ENCODE measurements at places on chromosomes 7 and 10.

- DNase-seq, result no peak
Measured at GRCh38 chr10:1044964-1045363, 4.0 kb downstream of the IDI1 start.

GRCh38 chr7:25788371-25788770 lies 363.6 kb upstream of the NFE2L3 start:
- no peak for DNase-seq

DNA sequence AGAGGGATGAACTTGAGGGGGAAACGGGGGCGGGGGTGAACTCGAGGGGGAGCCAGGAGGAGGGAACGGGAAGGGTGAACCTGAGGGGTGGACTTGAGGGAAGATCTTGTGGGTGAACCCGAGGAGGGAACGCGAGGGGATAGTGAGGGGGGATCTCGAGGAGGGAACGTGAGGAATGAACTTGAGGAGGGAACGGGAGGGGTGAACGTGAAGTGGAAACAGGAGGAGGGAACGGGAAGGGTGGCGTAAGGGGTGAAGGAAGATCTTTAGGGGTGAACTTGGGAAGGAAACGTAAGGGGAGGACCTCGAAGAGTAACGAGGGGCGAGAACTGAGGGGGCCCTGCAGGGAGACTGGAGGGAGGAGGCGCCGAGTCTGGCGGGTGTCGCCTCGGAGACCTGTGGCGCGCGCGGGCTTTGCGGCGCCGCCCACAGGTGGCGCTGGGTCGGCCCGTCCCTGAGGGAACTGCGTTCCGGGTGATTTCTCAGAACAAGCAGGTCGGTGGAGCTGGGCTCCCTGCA lies 651 bp downstream of the MYO3A start:
- peak; percentile 43 for DNase-seq

DNA sequence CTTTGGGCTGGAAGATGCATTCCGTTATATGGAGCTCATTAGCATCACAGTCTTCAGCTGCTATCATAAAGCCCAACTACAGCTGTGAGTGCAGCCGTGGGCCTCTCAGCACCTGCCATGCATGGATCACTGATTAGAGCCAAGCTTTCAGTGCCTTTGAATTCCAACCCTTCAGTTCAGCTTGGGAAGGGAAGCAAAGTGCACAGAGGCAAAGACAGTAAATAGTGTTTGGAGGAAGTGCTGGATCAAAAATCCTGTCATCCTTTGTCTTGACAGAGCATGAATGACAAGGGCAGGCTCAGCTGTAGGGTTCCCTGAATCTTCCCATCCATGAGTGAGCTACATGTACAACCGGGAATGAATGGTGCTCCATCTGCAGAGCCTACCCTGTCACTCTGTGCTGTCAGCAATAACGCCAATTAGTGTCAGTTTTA lies 153.7 kb downstream of the DNAJB9 start:
- DNase-seq, result no peak

- peak; percentile 97 for DNase-seq
Measured at GRCh38 chr7:140238778-140239652, 62.2 kb upstream of the KDM7A start.

DNA sequence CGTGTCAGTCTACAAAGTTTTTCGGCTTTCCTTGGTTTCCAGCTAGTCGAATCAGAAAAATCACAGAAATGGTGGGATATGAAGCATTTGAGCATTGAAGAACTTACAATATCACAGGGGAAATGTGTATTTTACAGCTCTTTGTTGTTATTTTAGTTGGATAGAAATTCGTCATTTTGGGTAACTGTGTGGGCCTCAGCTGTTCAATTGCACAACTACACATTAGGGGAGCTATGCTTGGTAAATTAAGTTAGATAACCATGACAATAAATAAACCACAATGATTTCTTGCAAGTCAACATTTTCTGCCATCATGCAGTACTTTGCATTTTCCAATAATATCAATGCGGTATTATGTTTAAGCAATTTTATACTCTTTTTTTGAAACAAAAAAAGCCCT lies 80.4 kb upstream of the ANK3 start:
- no peak for DNase-seq

GRCh38 chr10:79477456-79477855 lies 32.0 kb upstream of the ZCCHC24 start:
- no peak for DNase-seq

GRCh38 chr10:60339757-60340156 lies 49.9 kb downstream of the ANK3 start:
- no peak for DNase-seq

DNA sequence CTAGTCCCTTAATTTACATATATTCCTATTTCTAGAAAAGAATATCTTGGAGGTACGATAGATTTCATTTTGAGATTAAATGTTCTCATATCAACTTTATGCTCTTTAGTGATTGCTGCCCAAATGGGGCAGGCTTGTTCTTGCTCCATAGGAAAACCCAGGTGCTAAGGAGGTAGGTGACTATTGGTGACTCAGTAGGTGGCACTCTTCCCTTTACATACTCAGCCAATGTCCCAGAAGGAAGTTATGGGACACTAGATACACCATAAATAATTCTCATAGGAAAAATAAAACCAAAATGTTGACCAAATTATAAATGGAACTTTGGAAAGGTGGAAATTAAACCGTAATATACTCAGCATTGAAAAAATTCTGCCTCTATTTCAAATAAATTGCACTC lies 4.0 kb downstream of the SKAP2 start:
- DNase-seq, result peak; percentile 16

DNA sequence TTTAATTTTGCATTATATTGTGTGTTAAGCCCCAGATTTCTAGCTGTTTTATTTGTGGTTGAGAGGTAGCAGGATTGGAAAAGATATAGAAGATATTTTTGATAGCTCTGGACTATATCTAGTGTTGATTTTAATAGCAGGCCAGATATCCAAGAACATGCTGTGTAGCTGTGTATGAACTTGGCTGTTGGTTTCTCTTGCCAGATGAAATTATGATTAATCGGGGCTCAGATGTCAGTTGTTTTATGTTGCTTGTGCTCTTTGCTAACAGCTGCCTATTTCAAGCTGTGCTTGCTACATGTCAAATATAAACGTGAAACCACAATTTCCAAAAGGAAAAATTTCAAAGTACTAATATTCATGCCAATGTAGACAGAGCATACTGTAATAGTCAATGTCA lies 141.1 kb downstream of the GRM3 start:
- peak; percentile 2 for DNase-seq

GRCh38 chr10:44513591-44513990 lies 128.7 kb upstream of the CXCL12 start:
- DNase-seq, result no peak

GRCh38 chr7:2036786-2037185 lies 196.0 kb downstream of the MAD1L1 start:
- no peak for DNase-seq

GRCh38 chr10:124680675-124681074 lies 63.5 kb downstream of the FAM53B start:
- DNase-seq, result no peak

DNA sequence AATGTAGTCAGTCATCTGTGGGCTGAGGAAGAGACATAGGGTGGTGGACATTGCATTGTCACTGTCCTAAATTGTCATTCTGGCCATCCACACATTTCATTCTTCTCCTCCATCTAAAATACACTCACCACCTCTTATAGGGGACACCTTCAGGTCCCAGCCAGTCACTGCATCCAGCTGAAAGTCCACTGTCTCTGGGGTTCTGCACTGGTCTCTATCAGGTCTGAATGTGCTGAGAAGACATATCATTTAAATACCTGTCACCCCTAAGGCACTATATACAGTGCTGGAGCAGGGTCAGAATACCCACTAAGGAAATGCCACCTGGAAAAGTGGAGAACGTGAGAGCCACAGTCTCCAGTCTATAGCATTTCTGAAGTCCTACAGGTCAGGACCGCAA lies 29.6 kb downstream of the SH2D4B start:
- DNase-seq, result no peak

DNA sequence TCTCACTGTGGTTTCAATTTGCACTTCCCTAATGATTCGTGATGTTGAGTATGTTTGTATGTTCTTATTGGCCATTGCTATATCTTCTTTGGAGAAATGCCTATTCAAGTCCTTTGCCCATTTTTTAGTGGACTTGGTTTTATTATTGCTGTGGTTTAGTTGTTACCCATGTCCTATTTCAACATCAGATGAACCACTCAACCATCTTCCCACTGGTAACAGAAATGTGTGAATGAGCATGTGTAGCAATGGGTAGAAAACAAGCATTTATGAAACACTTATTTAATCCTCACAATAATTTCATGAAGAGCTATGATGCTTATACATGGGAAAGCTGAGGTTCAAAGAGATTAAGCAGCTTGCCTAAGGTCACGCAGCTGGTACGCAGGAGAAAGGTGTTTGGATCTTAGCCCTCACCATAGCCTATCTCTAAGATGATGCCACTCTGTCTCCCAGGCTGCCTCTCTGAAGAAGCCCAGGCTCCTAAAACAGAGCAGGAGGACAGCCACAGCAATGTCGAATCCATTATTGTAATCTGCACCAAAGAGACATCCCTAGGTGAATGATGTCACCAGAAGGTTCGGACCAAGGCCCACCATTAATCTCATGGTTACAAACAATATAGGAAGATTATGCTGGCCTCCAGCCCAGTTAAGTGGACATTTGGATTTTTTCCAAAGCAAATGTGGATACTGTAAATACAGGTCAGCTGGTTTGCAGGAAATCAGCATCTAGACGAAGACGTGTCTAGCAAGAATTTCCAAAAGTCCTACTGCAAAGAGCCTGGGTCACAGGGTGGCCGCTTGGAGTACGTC lies 447.6 kb upstream of the ZMIZ1 start:
- no peak for DNase-seq

DNA sequence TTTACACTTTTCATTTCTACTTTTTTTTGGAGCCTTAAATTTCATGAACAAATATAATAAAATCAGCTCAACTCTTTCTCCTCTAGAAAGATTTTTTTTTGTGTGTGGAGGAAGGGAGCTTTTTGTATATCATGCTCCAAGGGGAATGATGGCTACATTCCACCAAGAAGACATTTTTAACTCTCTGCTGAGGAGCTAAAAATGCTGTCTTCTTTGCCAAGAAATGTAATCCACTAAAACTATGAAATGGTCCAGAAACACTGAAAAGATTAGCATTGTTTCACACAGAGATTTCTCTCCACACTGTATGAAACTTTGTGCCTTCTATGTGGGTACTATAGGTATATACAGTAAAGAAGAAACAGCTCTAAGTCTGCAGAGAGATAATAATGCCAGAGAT lies 74.1 kb upstream of the ANK3 start:
- no peak for DNase-seq

GRCh38 chr7:74569501-74570075 lies 87.9 kb upstream of the GTF2I start:
- no peak for DNase-seq

Measured in NCI-H2171 treated with DMSO at 0.1 percent for 48 hours (cell line).